ENCODE measurements at places on chromosomes 12 and 14.

- no peak for DNase-seq
Observed at GRCh38 chr12:109743076-109743910, 29.7 kb downstream of the FAM222A start.

GRCh38 chr14:73058922-73059673 is 764 bp downstream of the RBM25 start:
- peak; percentile 41 for DNase-seq

- DNase-seq: no peak
Observed at GRCh38 chr14:54674046-54674741, 107.3 kb downstream of the SAMD4A start.

- DNase-seq: no peak
Observed at GRCh38 chr12:104345234-104346066, 41.9 kb downstream of the EID3 start.

DNA sequence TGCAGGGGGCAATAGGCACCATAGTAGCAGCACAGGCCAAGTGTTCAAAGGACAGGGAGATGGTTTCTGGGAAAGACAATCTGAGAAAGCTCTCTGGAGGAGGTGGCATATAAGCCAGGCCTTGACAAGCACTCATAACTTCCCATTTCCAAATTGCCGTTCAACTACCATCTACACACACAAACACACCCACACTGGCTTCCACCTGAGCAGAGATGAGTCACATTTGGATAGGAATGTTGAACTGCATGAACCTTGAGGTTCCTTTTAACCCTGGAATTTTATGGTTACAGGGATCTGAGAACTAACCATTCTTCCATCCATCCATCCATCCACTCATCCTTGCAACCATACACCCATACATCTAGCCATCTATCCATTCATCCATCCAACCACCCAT is 86.6 kb downstream of the KSR2 start:
- no peak for DNase-seq

DNA sequence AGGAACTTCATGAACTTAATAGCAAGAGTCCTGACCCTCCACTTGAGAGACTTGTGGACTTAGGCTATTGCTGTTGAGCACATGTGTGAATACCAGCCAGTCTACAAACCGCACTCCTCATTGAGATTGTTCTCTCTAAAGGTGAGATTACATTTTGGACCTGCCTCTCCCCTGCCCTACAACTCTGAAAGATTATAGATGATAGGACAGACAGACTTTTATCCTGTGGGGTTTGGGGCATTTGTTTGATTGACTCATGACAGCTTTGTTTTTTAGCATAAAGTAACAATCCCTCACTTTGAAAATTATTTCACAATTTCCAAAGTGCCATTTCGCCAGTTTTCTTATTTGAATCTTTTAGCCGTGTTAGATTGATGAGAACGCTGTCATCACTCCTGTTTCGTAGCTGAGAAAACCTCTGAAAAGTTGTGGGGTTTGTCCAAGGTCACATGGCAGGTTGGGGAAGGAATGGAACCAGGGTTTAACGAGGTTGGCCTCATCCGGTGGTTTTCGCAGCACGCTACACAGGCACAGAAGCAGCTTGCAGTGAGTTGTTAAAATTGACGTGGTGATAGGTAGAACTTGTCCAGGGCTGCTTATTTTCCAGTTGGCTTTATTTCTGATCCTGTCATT is 836 bp downstream of the EVL start:
- DNase-seq: no peak
